ENCODE measurements at places on chromosomes 11 and 22. TPM values are rescaled to one million over a fixed set of nuclear protein-coding genes. Genes with fewer than 3 reads are reported as not detected.

SDHD gene
- total RNA-seq, result 147 TPM

- DNase-seq, result no peak
Observed at GRCh38 chr11:1782831-1783724, 19.4 kb upstream of the CTSD start.

GRCh38 chr11:81772166-81772565 lies 961.5 kb downstream of the FAM181B start:
- DNase-seq, result no peak

- DNase-seq, result no peak
Observed at GRCh38 chr11:27440090-27440489, 32.5 kb downstream of the LGR4 start.

GRCh38 chr22:37018086-37018814 lies 997 bp downstream of the TST start:
- no peak for DNase-seq

All from mucosa of gallbladder (tissue), 1 donor.